ENCODE measurements at places on chromosomes 5 and 9.

- DNase-seq = no peak
Observed at GRCh38 chr5:1063661-1064382, 48.0 kb downstream of the SLC12A7 start.

DNA sequence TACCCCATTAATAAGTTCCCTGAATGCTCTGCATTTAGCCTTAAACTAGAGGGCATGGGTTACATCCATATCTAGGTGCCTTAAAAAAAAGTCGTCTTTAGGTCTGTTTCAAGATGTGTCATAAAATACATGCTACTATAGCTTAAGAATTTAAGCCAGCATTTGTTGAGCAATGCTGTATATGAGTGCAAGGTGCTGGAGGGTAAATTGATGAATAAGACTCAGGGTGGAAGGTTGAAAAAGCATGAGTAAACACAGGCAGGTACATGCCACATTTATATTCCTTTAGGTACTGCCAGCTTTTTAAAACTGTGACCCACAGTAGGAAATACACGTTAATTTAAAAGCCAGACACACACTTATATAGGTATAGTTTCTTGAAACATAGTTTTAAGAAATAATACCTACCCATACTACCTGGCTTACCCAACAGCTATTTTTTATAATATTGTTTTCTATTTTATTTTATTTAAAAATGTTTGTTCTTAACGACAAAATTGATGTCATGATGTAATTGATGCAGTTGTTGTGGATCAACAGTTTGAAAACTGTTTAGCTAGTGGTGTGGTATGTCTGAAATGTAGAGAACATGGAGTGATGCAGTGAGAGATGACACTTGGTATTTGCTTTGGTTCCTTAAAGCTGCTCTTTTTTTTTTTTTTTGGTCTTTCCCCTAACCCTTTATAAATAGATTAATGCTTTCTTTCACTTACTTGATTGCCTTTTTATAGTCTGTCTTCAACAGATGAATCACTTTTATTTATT is 3.9 kb downstream of the HMGCR start:
- no peak for DNase-seq

GRCh38 chr5:394671-395155 is 48.3 kb upstream of the EXOC3 start:
- DNase-seq = peak; percentile 11

- no peak for DNase-seq
Observed at GRCh38 chr9:134789168-134789567, 91.4 kb upstream of the FCN2 start.

DNA sequence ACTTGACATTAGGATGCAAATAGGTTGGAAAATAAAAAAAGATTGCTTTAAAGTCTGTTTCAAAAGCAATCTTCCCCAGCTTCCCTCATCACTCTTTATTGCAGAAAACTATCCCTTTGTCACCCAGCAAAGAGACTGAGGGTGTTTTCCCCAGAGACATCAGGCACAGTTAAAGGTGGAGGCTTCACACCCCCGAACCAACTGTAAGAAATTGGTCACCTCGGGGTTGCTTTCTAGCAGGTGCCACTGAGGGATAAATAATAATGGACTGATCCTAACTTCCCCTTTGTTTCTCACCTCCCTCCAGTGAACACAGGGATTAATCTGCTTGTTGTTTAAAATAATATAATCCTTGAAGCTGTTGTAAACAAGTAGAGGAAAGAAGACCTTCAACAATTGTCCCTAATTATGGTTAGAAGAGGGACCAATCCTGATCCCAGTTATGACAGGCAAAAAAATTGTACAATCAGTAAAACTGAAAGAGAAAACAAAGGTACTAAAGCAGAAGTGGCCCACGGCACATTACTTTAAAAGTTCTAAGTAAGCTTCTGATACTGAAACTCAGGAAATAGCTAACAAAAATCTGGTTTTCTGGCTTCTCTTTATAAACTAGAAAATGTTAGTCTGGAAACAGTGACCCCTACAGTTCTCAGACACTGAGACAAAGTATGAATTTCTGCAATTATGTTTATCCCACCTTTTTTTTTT is 6.6 kb upstream of the PCSK1 start:
- no peak for DNase-seq

- DNase-seq = no peak
Observed at GRCh38 chr5:138961221-138961620, 86.1 kb upstream of the LRRTM2 start.

DNA sequence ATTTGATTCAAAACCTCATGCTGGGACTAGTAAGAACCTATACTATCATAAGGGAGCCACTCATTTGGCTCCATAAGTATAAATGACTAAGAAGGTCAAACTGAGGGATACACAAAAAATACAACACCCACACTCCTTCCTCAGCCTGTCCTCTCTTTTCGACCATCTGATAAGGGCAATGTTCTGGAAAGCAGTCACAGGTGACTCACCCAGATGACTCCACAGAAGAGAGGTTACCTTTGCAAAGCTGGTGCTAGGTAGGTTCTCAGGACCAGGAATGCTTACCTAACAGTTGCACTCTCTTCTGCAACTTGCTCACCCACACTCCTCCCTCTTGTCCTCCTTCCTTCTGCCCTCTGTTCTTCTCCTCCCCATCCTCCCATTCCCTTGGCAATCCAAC is 32.9 kb downstream of the LHFPL2 start:
- no peak for DNase-seq

GRCh38 chr5:113047733-113048652 is 71.4 kb downstream of the DCP2 start:
- no peak for DNase-seq

- no peak for DNase-seq
Observed at GRCh38 chr9:85949586-85950335, 8.8 kb downstream of the NAA35 start.

GRCh38 chr9:13786131-13786530 is 506.6 kb upstream of the MPDZ start:
- no peak for DNase-seq

GRCh38 chr5:583645-584044 is 28.5 kb upstream of the CEP72 start:
- DNase-seq = no peak

GRCh38 chr5:16559702-16560101 is 57.1 kb downstream of the RETREG1 start:
- no peak for DNase-seq

- no peak for DNase-seq
Observed at GRCh38 chr5:72282878-72283277, 37.2 kb downstream of the MRPS27 start.

DNA sequence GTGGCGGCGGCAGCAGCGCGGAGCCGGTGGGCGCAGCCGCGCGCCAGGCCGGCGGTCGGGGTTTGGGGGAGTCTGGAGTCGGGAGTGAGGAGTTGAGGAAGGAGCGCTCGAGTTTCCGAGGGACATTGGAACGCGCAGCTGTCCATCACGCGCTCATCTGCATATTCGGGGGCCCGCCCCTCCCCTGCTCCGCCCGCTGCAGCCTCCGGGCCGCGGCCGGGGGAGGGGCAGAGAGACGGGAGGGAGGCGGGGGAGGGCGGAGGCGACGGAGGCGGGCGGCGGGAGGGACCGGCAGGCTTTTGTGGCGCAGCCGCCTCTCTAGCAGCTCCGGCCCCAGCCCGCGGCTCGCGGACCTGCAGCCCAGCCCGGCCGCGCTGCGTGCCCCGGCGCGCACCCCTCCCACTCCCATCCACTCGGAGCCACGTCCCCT is at the start of gene IRX2:
IRX2 (minus strand) TSS at position 86 of the 430 bp plus-strand sequence. CDS start 264 bp downstream, outside the sequence.
- DNase-seq = no peak

GRCh38 chr5:87400305-87400899 is 12.3 kb downstream of the CCNH start:
- DNase-seq = no peak

DNA sequence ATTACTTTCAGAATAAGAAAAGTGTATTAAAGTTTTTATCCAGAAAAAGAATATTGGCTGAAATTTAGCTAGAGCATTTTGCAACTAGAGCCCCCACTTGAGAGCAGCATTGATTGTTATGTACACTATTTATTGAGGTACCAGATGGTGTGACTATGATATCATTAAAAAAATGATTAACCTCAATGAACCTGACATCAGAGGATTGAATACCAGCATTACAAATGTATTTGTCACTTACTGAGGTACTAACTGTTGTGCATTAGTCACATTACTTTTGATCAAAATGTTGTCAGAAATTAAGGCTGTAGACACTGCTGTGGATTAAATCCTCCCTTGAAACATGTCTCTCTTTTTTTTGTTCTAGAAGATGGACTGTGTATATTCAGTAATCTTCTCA is 127.8 kb upstream of the DHFR start:
- no peak for DNase-seq

- no peak for DNase-seq
Observed at GRCh38 chr5:174176511-174176910, 131.0 kb downstream of the NSG2 start.

GRCh38 chr5:26828294-26828693 is 210.1 kb downstream of the CDH9 start:
- no peak for DNase-seq

DNA sequence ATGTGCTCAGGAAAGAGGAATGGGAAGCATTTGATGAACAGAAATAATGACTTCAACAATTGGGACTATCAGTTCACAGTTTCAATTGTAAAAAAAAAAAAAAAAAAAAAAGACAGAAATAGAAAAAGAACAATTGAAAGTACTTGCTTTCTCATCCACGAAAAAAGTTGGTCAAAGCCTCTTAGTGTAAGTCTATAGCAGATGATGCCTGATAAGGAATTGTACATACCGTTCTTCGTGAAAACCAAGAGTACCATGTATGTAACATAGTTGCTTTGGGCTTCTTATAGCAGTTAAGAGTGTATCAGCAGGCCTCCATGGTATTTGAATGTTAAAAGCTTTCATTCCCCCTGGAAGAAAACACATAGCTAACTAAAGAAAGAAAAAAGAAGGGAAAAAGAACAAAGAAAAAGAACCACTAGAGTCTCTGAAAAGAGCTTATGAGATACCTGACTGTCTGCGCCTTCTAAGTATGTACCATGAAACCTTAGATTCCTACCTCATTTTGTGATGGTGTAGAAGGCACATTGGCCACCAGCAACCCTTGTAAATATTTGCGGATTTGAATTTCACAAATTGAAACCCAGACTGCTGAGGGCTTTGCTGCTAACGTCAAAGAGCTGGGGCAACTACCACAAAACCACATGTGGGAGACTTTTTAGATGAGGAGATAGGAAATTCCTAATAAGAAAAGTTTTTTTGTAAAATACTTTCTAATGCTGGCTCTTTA is 75.2 kb downstream of the TMC1 start:
- DNase-seq = no peak

- DNase-seq = no peak
Observed at GRCh38 chr5:3606121-3606831, 10.6 kb downstream of the IRX1 start.

GRCh38 chr5:97004423-97005060 is 68.7 kb downstream of the LNPEP start:
- DNase-seq = no peak

GRCh38 chr5:109865637-109866036 is 175.9 kb downstream of the MAN2A1 start:
- no peak for DNase-seq

DNA sequence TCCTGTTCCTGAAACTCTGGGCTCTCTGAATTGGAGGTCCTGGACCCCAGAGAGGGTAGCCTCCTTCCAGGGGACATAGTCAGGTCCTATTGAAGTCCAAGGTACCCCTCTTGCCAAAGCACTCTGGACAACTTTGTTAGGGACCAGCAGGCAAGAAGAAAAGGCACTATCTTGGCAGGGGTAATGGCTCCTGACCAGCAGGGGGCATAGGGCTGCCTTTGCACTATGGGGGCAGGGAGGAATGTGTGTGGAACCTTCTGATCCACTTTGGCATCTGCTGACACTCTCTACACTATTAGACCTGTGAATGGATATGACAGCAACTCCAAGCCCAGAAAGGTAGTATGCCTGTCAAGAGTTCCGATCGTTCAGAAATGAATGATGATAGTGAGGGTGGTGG is 179.0 kb upstream of the CD180 start:
- no peak for DNase-seq

- DNase-seq = no peak
Observed at GRCh38 chr5:159330131-159330800, at the start of gene IL12B. Gene IL12B (minus strand): TSS chr5:159330487. CDS start chr5:159326782, 3,705 bp downstream.

DNA sequence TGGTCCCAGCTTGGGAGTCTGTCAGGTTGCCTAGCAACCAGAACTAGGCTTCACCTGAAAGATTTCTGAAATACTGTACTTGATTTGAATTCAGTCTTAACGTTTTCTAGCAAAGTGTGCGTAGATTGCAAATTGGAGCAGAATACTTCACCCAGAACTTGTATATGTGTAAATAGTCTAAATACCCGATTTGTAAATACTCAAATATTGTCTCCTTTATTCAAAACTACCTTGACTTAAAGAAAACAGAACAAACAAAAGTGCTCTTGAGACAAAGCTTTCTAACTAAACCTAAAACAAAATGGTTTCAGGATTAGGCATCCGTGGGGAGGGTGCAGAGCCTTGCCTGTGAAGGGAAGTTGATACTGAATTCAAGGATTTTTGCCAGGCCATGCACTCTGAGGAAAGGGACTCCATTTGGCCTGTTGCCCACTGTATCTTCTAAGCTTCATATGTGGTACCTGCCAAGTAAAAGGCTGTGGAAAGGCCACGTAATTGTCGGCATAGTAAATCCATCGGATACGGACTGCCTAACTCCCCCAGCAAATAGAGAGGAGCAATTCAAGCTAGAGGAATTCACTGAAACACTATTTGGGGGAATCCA is 744 bp upstream of the HMGCS1 start:
- DNase-seq = no peak

DNA sequence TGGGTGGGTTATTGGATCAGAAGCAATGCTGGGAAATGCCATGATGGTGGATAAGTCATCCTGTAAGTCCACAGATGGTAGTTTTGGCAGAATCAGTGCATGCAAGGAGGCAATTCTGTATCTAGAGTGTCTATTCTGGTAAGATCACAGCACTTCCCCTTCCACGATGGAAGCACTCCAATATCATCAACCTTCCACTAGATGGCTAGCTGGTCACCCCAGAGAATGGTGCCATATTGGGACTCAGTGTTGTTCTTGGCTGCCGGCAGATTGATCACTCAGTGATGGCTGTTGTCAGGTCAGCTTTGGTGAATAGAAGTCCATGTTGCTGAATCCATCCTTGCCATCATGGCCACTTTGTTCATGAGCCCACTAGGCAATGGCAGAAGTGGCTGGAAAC is 553.5 kb downstream of the CSNK1G3 start:
- no peak for DNase-seq

- no peak for DNase-seq
Observed at GRCh38 chr9:107760469-107761242, 271.1 kb upstream of the KLF4 start.

GRCh38 chr9:37998881-37999587 is 70.0 kb downstream of the SHB start:
- no peak for DNase-seq

- DNase-seq = no peak
Observed at GRCh38 chr5:56737002-56737621, 78.2 kb upstream of the MAP3K1 start.

DNA sequence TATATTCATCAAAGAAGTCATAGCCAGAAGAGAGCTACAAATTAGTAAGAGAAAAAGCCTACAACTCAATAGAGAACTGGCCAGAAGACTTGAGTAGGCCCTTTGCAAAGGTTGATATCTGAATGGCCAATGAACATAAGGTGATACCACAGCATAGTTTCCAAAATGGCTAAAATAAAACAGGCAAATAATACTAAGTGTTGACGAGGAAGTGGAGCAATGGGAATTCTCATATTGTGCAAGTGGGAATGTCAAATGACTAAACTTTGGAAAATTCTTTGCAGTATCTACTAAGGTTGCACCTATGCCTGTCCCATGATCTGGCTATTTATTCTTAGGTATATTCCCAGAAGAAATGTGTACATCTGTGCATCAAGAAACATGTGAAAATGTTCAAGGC is 48.3 kb downstream of the BOD1 start:
- DNase-seq = no peak

- DNase-seq = no peak
Observed at GRCh38 chr5:76149636-76150035, 66.5 kb downstream of the SV2C start.

- no peak for DNase-seq
Observed at GRCh38 chr9:127999461-127999860, 18.7 kb upstream of the EEIG1 start.

All from activated CD8-positive, alpha-beta memory T cell treated with anti-CD3 and anti-CD28 coated beads, Interleukin-2, amount 50 U/mL, for 4 hours (primary cell).